ENCODE measurements at places on chromosomes 4 and X. TPM values are rescaled to one million over a fixed set of nuclear protein-coding genes. Genes with fewer than 3 reads are reported as not detected.

Gene SLC25A5
- 452 TPM for total RNA-seq

Gene ADH7
- total RNA-seq = 120 TPM

Gene CENPVL1
- not detected for total RNA-seq

DNA sequence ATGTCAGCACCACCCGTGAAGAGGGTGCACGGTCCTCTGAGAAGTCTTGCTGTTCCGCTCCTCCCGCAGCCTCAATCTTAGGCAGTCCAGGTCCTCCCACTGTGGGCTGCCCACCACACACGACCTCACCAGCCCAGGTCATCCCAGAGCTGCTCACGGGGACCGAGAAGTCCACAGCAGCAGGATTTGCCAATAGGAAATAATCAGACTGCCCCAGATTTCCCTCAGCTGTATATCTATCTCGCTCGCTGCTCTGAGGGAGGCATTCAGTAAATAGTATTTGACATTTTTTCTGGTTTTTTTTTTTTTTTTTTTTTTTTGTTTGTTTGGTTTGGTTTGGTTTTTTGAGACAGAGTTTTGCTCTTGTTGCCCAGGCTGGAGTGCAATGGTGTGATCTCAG lies 83.8 kb downstream of the STOX2 start:
- ATAC-seq = no peak

GRCh38 chrX:54180403-54180802 lies 2.7 kb downstream of the FAM120C start:
- no peak for ATAC-seq

DNA sequence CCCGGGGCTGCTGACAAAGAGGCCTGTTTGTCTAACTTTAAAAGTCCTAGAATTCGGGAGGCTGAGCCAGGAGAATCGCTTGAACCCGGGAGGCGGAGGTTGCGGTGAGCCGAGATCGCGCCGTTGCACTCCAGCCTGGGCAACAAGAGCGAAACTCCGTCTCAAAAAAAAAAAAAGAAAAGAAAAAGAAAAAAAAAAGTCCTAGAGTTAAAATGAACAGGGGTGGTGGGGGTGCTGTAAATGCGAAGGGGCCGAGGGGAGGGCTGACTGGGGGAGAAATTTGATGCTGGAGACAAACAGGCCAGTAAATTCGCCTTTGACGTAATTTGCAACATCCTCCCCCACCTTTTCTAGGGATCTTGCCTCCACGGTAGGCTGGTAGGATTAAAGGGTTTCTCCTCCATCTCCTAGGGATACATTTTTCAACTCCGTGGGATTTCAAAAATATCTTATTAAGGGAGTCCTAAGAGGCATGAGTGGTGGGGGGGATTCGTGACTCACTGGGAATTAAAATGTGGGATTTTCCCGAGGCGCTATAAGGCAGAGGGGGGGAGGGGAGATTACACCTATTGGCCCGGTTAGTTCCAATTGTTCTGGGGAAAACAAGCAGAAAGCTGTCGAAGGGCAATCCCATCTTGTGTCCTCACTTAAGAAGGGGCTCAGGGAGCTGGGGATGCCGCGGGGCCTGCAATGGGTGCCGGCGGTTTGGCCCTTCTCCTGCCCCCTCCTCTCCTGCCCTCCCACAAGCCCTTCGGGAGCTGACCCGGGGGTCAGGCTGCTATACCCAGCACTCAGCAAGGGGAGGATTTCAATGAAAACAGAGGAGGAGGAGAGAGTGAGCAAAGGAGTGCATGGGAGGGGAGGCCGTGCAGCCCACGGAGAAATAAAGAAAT lies 3.0 kb upstream of the BCOR start:
- ATAC-seq = no peak

All from esophagus mucosa (tissue), 1 donor.